CD4-positive, alpha-beta T cell (primary cell): ENCODE measurements at places on chromosomes 1 and 21. TPM values are rescaled to one million over a fixed set of nuclear protein-coding genes. Genes with fewer than 3 reads are reported as not detected.

Gene AGT
- total RNA-seq, result not detected

GRCh38 chr1:93324486-93325464, 20.9 kb upstream of the DR1 start:
- no peak for DNase-seq
- H3K4me1 ChIP-seq, result no peaks in the 10 kb centered on the region
- H3K36me3 ChIP-seq, result peaks cover 2% of the 10 kb centered on the region
- no peak overlapping the region for H3K27ac ChIP-seq
- H3K4me3 ChIP-seq, result no peak overlapping the region

DNA sequence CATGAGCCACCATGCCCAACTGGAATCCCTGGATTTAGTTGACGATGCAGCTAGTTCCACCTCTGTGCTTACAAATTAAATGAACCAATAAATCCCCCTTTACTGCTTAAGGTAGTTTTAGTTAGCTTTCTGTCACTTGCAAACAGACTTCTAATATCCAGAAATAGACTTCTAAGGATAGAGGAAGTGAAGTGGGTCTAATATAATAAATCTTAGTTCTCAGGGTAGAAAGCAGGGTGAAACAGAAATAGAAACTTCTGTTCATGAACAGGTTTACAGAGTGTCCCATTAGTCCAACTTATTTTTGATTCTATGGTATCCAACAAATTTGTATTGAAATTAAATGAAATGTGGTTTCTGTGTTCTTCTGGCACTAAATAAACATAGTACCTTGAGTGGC, 20.1 kb downstream of the BCAS2 start:
- no peak for DNase-seq
- H3K27me3 ChIP-seq, result no peaks in the 10 kb centered on the region
- H3K36me3 ChIP-seq, result peaks cover 17% of the 10 kb centered on the region
- no peak overlapping the region for H3K27ac ChIP-seq
- H3K4me1 ChIP-seq, result no peaks in the 10 kb centered on the region

DNA sequence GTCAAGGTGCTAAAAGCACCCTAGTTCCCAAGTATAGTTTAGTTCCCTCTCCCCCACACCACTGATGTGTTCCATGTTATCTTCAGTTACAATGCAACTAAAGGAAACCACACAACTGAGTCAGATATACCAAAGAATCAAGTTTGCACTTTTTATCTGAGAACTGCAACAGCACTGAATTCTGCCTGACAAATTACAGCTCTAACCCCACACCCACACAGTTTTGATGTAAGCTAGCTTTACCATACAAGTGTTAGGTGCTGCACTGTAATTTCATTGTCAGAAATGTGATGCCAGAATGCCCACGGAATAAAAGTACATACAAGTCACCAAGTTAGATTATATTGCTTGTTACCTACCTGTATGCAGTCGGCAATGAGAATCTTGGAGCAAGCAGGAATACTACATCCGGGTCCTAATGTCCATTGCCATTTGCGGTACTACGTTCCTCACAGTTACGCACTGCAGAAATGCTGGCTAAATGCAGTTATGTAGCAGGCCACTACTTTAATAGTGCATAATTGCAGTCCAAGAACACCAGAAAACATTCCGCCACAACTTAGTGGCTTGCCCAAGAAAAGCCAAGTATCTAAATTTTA, 12.1 kb downstream of the SFPQ start:
- peaks cover 12% of the 10 kb centered on the region for H3K4me1 ChIP-seq
- DNase-seq, result no peak
- peaks cover 97% of the 10 kb centered on the region for H3K36me3 ChIP-seq
- no peaks in the 10 kb centered on the region for H3K27me3 ChIP-seq
